C1 segment of cervical spinal cord (tissue), 14 donors: ENCODE measurements at places on chromosomes 5 and 9.

GRCh38 chr5:159878988-159879471, 37.3 kb upstream of the ADRA1B start:
- peak; percentile 24 for DNase-seq

- no peak for DNase-seq
Observed at GRCh38 chr9:98226957-98227356, 28.5 kb downstream of the TBC1D2 start.

DNA sequence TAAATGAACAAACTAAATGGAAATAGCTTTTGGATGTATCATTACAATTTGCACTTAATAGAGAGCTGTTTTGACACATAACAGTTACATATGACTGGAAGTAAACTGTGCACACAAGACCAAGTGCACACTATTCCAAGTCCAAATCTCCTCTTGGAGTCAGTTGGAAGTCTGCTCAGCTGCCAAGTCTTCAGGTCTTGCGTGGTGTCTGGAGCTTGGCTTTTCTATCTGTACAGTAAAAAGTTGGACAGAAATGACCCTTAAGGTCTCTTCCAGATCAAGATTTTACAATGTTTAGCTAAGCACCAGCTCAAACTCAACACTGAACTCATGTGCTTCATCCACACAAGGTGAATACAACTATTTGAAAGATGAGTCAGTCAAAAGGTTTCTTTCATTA, 456.9 kb downstream of the RASEF start:
- no peak for DNase-seq

DNA sequence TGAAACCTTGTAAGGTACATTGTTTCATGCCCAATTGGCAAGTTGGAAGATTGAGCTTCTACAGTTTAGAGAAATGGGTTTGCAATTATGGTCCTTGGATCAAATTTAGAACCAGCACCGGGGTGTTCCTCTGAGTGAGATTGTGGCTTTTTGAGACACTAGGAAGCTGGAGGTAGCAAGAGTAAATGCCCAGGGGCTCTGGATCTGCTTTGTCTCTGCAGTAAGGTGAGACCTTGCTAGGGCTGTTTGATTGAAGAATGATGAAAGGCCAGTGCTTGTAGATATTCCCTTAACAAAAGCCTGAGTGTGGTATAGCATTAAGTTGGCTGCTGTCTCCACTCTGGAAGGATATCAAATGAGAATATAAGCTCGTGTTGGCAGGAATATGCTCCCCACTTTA, 36.0 kb downstream of the WWC1 start:
- DNase-seq: no peak

DNA sequence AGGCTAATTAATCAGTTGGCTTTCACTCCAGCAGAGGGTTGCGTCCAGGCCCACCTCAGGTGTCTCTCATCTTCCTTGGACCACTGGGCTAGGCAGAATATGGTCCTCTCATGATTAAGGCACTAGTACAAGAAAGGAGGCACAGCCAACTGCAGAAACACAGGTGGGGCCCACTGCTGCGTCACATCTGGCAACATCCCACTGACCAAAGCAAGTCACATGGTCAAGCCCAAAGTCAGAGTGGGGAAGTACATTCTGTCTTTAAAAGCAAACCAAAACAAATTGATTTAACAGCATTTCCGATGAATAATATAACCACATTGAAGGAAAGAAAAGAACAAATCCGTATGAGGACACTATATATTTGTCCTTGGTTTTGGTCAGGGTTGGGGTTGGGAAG, 28.0 kb upstream of the UBTD2 start:
- DNase-seq: no peak

DNA sequence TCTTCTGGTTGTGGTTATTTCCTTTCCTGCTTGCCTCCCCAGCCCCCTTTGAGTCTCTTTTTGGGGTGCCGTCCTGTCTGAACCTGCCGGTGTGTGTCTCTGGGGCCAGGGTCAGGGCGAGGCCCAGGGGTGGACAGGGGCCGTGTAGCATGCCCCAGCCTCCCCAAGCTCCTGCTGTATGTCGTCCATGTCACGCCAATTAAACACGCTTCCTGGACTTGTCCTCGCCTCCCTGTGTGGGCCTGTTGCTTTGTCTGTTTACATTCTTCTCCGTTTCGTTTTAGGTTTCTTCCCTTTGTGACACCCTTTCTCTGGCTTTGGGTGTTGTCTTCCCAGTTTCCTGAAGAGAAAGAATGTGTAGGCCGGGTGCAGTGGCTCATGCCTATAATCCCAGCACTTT, 28.5 kb upstream of the HMCN2 start:
- DNase-seq: no peak

DNA sequence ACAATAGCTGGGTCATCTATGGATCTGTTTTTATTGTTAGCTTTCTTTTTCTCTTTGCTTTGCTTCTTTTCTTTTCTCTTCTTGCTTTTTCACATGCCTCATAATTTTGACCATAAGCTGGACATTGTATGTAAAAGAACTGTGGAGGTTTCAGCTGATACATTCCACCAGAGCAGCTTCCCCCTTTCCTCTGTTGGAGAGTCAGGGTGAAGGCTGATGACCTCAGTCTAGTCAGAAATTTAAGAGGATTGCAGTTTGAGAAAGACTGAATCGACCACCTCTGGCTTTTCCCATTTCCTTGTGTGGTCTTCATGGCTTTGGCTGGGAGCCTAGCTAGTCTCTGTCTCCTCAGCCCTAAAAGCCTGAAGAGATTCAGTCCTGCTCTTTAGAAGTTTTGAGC, 42.0 kb downstream of the KCNIP1 start:
- DNase-seq: no peak

DNA sequence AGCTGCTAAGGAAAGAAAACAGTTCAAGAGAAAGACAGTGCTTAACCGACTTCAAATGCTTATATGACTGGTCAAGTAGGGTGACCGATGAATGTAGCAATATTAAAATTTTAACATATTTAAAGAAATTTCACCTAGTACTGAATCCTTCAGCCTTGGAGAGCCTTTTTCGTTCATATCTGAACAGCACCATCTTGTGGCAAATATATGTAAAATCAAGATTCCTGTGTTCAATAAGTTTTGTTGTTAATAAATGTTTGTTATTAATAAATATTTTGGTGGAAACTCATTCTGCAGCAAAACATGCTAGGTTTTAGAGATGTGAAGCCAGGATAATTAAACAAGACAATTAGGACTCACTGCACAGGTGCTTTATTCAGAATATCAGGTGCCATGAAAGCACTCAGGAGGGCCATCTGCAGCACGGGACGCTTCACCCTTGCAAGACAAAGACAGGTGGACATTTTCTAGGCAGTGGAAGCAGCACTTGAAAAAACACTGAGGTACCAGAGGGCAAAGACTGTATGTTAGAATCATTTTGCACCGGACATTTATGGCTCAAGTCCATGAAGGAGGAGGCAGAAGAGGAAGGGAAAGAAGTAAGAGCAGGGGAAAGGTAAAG, 15.6 kb downstream of the TICAM2 start:
- no peak for DNase-seq

GRCh38 chr9:86181379-86182315, 77.8 kb downstream of the C9orf153 start:
- DNase-seq: no peak

DNA sequence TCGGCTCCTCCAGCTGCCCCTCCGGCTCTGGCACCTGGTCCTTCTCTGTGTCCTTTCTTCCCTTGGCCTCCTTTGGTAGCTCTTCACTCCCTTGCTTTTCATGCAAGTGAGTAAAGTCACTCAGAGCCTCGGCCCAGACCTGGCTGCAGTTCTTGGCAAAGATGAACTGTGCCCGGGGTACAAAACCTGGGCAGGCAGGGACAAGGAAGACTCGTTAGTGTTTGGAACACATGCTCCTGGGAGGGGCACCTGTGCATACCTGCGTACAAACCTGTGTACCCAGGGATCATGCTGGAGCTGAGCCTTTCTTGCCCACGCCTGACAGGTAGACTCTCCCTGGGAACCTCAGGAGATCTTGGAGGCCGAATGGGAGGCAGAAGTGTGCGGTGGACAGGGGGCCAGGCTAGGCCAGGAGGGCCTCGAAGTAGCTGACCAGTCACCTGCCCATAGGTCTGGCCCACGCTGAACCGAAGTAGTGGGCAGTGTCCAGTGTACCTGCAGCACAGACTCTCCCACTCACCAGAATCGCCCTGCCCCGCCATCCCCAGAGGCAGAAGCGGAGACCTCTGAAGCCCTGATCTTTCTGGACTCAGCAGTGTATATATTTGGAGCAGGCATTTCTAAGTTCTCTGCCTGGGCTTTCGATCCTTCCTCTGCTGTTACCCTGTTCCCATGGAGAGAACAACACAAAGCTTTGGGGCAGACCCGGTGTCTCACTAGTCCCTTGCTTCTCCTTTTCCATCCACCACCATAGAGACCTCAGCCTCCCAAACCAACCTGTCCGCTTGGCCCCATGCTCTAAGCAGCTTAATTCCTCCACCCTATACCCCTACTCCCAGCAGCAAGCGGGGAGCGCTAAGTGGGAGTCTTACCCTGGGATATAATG, 41.9 kb upstream of the TESK1 start:
- DNase-seq: no peak

DNA sequence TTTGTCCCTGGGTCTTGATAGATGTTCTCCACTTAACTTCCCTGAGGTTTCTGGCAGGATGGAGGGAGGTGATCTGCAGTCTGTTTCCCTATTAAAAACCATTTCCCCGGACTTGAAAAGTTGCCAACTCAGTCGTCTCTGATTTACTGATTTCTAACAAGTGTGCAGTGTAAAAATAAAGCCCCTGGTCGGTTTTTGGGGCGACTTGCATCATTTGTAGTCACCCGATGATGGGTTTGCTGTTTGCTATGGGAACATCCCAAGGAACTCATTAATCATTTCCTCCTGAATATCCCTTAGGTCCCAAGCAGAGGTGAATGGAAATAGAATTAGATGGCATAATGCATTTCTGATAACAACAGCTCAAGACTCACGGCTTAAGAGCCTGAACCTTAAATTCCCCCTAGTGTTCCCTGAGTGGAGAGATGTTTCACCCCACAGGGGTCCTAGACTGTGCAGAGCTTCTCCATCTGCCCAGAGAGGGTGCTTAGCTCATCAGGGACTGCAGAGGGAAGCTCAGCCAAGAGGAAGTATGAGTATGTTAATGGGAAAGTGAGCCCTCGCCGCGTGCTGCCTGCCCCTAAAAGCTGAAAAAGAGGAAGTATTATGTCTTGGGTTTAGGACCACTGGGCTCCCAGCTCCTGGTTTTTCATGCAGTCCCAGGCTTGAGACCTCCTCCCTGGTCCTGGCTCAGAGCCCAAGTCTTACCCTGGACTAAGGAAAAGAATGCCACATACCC, 115.1 kb upstream of the DAP start:
- DNase-seq: no peak

DNA sequence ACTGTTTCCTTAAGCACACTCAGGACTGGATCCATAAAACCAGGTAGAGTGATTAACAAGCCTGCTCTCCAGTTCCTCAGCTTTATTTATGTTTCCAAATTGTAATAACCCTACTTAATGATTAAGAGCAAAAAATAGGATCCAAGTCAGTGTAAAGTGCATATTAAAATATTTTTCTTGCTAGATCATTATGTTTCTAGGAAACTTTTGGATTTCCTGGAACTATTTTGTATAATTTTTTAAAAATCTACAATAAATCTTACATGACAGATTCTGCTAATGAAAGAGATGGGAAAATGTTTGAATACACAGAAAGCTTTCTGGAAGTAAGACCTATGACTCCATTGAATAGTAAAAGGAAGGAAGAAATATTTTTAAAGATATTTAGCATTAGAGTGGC, 35.5 kb downstream of the BHMT start:
- DNase-seq: no peak

DNA sequence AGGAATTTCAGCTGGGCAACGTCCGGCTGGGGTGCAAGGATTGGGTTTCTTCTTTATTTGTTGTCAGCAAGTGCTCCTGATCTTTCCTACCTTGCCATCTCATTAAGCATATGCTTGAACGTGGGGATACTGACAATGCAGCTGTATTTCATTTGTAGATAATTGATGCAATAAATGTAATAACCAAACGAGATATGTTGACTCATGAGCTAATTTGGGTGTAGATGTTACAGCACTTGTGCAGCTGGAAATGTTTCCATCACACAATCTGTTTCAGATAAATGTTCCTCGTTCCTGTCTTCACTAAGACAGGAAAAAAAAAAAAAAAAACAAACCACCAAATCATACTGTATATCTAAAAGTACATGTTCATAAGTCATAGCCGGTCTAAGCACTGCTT, 123.8 kb downstream of the DMRT2 start:
- no peak for DNase-seq

DNA sequence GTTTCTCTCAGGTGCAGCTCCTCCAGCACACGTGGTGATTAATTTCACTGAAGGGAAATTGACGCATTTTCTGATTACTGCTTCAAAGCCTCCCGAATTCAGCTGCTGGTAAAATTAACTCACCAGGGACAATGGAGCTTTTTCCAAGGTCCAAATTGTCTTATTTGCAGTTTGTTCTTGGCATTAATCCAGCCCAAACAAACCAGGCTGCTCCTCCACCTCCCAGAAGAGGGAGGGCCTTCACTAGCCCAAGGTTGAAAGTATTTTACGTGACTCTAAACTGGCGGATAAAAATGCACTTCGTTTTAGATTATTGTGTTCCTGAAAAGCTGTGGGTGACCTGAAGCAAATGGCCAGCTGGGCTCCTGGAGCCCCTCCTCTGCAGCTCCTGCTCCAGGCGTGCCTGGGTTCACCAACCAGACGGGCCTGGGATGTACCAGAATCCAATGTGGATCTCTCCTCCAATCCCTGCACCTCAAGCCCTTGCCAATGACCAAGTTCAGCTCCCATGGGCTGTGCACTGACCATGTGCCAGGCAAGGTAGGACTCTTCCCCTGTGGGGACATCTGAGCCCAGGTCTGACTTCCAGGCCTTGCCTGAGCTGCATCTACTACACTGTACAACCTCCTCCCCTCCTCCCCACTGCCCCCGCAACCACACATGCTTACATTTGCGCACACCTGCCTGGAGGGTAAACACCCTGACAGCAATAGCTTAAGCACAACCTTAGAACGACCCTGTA, 193.4 kb downstream of the CDK5RAP2 start:
- DNase-seq: no peak

DNA sequence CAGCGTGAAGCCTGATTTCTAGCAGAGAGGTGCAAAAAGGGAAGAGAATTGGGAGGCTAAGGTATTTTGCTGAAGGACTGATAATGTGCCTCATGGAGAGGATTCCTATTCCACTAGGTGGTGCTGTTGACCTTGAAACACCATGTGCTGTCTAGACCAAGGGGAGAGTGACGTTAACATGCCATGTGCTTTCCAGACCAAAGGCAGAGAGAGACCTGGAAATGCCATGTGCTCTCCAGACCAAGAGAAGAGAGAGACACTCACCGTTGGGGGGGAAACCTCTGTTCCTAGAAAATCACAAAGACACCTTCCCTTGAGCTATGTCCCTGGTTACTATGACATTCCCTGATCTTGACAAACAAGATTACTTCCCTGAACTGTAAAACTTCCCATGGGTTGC, 286.0 kb upstream of the TUSC1 start:
- DNase-seq: peak; percentile 2

GRCh38 chr5:98483301-98483685, 290.2 kb upstream of the RGMB start:
- DNase-seq: no peak

DNA sequence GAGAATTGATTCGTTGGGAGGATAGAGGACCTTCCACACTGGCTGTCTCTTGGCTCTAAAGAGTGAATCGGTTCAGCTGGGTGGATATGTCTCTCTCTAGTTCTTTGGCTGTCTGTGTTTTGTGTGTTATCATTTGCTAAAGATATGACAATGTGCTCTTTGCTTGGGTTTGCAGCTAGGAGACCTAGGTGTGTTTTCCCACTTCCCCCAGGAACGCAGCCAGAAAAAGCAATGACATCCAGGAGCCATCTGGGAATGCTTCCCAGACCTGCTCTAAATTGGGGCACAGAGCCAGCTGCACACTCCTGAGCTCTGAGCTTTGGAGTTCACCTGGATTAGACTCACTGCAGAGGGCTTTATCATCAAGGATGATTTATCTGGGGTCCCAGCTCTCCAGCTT, 12.8 kb upstream of the PDZD2 start:
- DNase-seq: no peak
